RCC 7860 (cell line): ENCODE measurements at places on chromosomes 7 and 10.

- no peak for DNase-seq
Observed at GRCh38 chr7:149292462-149292823, 30.4 kb downstream of the ZNF783 start.

GRCh38 chr7:117113871-117114270, 160.6 kb downstream of the ST7 start:
- DNase-seq: no peak

DNA sequence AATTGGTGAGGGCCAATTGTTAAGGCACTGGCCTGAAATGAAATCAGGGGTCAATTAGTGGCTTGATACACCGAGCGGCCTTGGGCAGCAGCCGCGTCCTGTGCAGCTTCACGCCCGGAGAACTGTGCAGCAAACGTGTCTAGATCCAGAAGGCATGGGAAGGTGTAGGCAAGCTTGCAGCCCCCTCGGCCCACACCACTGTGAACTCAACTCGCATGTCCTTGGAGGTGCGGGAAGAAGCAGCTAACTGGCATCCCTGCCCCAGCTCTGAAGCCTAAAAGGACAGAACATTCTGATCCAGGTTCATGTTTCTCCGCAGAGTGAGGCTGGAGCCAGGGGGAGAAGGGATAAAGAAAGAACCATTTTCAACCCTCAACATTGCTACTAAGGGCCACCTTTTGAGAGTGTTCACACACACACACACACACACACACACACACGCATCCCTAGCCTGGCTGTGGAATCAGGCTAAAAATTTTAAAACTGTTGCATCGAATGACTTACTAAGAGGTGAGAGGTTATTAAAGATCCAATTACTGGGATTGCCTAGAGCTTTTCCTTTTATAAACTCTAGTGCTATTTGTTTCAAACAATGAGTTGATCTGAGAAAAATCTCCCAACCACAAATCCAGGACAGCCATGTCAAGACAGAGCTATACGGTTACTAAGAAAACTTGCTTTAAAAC, 104.0 kb downstream of the PARP12 start:
- DNase-seq: no peak

DNA sequence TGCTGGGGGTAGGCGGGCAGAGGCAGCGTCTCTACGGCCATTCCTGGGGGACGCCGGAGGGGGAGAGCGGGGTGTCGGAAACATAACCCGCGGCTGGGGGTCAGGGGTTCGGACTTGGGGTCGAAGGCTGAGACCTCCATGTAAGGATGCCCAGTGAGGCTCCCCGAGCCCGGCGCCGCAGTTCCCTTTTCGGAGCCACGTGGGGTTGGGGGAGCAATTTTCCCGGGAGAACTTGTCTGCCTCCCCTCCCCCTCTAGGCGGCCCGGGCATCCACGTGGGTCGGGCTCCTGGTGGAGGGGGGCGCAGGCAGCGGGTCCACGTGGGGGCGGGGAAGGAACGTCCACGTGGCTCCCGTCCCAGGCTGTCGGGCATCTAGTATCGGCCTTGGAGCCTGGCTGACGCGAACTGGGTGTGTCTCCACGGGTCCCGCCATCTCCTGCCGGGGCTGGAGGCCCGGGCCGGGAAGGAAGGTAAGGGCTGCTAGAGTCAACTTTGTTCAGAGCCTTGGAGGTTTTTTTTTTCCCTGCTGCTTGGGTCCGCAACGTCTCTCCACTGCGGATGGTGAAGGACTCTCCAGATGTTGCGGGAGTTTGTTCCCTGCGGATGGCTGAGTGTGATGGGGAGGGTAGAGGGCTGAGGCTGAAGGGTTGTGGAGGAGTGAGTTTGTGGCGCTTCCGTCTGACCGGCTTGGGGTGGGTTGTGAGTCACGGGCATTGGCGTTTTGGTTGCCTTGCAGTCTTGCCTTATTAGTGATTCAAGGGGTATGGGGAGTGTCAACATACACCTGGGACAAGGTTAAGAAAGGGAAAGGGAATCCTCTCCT, 744 bp downstream of the PPRC1 start:
- DNase-seq: peak; percentile 61

DNA sequence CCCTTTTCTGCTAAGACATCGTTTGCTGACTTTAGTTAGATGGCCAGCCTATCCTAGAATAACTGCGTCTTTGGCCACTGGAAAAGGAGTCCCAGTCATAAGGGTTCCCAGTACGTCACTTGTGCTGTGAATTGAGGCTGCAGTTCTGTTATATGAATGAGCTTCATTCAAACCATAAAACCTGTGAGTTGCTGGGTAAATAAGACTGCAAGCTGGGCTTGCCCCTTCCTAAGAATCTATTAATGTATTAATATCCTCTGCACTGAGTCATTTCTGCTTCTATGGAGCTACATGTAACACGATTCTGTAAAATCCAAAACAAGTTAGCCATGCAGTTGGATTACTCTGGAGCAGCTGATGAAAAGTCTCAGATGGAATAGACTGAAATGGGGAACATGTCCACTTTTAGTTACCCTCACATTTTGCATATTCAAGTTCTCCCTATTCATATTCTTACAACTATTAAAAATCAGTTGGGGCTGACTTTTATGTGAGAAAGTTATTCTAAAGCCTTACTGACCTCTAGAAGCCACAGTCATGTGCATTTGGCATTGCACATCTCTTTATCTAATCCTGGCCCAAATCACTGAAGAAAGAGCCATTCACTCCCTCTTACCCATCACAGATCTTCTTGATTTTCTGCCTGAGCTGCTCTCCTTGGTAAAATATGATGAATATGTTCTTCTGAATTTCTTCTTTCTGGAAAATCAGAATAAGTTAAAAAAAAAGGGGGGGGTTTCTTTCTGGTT, 41.8 kb upstream of the TMEM213 start:
- peak; percentile 15 for DNase-seq

- no peak for DNase-seq
Observed at GRCh38 chr7:46239846-46240245, 318.8 kb upstream of the IGFBP3 start.

- DNase-seq: no peak
Observed at GRCh38 chr7:111025006-111025405, 65.9 kb upstream of the LRRN3 start.

DNA sequence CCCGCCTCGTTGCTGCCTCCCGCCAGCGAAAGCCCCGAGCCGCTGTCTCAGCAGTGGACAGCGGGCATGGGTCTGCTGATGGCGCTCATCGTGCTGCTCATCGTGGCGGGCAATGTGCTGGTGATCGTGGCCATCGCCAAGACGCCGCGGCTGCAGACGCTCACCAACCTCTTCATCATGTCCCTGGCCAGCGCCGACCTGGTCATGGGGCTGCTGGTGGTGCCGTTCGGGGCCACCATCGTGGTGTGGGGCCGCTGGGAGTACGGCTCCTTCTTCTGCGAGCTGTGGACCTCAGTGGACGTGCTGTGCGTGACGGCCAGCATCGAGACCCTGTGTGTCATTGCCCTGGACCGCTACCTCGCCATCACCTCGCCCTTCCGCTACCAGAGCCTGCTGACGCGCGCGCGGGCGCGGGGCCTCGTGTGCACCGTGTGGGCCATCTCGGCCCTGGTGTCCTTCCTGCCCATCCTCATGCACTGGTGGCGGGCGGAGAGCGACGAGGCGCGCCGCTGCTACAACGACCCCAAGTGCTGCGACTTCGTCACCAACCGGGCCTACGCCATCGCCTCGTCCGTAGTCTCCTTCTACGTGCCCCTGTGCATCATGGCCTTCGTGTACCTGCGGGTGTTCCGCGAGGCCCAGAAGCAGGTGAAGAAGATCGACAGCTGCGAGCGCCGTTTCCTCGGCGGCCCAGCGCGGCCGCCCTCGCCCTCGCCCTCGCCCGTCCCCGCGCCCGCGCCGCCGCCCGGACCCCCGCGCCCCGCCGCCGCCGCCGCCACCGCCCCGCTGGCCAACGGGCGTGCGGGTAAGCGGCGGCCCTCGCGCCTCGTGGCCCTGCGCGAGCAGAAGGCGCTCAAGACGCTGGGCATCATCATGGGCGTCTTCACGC, 825 bp downstream of the ADRB1 start:
- DNase-seq: no peak

- DNase-seq: no peak
Observed at GRCh38 chr7:85068799-85069198, 118.1 kb downstream of the SEMA3D start.

DNA sequence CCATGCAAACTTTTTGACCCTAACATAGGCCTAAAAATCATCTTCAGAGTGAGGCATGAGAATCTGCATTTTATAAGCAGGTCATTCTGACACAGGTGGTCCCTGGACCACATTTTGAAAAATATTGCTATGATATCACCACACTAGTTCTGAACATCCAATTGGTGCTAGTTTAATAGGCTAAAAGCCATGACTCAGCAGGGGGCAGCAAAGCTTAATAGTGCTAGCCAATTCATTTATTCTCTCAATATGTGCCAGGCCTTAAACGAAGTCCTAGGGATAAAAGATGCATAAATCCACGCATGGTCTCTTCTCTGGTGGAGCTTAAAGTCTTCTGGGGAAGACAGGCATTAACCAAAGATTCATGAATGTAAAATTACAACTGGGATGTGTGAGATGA, 10.2 kb upstream of the SLC25A28 start:
- DNase-seq: peak; percentile 35

GRCh38 chr7:107982918-107983389, 20.0 kb downstream of the LAMB1 start:
- no peak for DNase-seq

- DNase-seq: no peak
Observed at GRCh38 chr7:94741179-94741578, 85.2 kb upstream of the SGCE start.

GRCh38 chr7:139618482-139619366, 95.2 kb downstream of the CLEC2L start:
- no peak for DNase-seq

GRCh38 chr7:38975944-38976392, 1.7 kb upstream of the POU6F2 start:
- DNase-seq: no peak
